ENCODE measurements at places on chromosomes 6 and 20.

DNA sequence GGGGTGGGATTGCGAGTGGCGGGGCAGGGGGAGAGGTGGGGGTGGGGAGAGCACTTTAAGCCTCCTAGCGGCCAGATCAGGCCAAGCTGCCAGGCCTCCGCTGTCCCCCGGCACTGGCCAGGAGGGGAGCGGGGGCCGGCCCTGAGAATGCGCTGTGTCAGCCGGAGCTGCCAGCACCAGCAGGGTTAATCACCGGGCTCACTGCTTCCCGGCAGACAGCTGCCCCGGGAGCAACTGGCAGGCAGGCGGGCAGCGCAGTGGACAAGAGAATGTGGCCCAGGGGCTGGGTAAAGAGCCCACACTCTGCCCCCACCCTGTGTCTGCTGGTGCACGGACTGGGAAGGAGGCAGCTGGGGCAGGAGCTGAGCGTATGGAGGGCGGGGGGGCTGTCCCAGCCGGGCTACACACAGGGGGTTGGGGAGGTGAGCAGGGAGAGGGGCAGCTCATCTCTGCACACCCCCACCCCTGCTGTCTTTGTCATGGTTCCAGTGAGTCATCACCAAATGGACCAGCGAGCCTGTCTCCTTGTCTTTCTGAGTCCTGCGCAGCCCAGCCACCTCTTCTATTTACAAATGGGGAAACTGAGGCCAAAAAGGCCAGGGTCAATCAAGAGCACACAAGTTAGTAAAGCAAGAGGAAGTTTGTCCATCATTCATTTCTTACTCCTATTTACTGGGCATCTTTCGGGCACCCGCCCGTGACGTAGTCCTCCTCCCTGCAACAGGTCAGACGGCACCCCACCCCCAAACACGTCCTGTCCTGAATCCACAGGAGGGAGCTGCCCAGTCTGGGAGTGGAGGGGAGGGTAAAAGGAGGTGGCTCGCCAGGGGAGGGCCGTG, 2.1 kb upstream of the LAMA5 start:
- no peak for DNase-seq

DNA sequence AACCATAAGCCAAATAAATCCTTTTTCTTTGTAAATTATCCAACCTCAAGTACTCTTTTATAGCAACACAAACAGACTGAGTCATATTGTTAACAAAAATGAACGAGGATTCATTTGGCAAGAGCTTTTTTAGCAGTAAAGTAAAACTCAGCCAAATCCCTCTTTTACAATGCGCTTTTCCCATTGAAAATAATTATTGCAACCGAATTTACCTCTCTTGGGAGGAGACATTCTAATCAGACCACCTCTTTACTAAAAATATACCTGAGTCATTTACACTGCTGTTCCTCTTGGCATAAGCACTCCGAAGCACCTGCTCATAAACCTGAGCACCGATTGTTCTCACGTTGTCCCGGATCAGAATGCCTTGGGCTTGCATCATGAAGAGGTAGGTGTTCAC, 57.4 kb downstream of the B4GALT5 start:
- DNase-seq: no peak

DNA sequence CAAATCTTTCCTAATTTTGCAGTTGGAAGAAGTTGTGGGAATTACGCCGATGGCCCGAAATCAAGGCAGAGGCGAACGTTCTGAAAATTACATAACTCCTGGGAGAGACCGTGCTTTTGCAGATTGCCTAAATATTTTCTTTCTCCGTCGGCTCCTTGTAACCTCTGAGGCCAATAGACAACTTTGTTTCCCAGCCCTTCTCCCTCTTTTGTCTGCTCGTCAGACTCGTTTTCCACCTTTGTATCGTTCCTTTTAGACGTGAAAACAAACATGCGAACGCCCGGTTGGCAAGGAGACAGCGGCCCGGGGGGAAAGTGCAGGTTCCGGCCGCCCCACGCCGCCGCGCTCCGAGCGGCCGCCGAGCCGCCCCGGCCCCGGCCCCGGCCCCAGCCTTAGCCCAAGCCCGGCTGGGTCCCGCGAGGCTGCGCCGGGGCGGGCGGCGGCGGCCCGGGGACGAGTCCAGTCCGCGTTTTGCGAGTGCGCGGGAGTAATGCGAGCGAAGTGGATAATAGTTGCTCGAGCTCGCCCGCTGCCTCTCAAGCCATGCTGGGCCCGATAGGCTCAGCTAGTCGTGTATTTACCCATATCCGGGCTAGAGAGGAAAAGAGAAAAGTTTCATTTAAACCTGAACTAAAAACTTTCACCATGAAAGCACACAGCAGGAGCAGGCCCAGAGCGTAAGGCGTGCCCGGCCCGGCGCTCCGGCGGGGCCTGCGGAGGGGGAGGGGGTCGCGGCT, at the start of gene ARID1B:
Gene ARID1B (plus strand): TSS at position 539 of the 737 bp plus-strand sequence. CDS start 303 bp downstream, outside the sequence.
- DNase-seq: peak; percentile 60

GRCh38 chr6:142058551-142059290, 74.0 kb upstream of the GJE1 start:
- DNase-seq: no peak

DNA sequence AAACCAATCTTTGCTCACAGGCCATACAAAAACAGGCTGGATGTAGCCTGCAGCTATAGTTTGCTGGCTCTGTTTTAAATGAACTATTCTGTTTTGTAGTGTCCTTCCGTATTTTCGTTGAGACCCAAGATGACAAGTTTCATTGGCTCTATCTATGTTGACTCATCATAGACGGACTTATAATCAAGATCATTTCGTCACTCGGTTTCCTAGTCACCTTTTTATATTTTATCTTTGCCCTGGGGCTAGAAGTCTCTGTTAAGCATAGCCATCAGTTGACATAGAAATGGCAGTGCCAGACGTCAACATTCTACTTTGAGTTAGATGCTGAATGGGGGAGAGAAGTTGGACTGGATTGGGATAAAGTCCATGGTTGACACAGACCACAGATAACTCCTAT, 4.8 kb downstream of the PLEKHG1 start:
- DNase-seq: no peak

DNA sequence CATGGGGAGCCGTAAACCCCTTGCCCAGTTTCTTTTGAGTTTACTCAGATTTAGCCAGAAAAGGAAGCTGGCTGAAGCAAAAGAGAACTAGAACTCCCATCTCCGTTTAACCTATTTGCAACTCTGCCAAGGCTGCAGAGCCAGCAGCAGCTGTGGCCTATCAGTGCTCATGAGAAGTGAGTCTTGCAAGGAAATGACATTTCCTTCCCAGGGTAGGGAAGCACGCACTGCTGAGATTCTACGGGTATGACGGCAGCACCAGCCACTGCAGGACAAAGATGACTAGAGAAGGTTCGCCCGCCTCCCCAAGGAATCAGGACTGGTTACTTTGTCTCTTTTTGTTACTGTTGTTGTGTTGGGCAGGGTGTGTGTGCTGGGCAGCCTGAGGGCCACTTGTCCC, 47.6 kb downstream of the PPP1R3G start:
- no peak for DNase-seq

DNA sequence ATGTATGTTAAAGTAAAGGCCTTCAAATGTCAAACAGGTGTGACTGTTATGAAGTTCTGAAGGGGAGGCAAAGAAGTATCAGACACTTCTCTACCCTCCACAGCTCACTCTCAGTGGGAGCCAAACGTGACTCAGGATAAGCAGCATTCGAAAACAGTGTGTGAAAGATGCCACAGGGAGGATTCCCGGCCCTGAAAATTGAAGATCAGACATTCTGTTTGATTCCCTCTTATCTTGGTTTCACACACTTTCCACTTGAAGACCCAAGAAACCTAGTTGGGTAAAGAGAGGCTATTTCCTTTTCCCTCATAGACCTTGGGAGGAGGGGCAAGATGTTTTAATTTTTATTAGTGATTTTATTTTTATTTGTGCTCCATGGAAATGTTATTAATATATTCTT, 164.2 kb upstream of the SUPT3H start:
- DNase-seq: no peak

DNA sequence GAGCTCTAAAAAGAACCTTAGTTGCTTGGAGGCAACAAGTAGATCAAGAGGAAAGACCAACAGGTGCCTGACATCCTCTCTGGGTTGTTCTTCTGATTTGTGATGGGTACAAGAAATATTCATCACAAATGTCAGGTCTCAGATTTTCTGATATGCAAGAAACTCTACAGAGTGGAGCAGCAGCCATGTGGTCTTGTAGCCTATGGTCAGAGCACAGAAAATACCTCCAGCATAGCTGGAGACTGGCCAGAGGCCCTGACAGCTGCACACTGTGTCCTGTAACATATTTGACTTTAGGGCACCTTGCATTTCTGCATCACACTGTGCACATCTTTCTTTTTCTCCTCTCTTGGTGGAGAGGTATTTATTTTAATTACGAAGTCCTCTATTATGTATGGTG, 116.3 kb downstream of the GMPR start:
- DNase-seq: no peak

DNA sequence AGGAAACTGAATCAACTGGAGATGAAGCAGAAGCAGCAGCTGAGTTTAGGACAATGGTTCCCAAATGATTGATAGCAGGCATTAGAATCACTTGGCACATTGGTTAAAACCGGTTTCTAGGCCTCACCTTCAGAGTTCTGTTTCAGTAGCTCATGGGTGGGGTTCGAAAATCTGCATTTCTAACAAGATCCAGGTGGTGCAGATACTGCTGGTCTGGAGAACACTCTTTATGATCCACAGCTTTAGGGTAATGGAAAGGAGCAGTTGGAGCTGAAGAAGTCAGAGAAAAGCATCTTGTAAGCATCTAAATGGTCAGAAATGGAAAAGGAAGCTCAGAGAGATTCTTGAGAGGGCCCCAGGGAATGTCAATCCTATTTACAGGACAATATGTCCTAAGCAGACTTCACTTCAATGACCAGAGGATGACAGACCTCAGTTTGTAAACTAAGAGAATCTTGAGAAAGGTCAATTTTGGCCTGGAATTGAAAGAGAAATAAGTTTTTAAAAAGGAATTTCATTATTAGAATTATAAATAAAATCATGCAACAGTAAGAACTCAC, 8.5 kb downstream of the TSPYL1 start:
- DNase-seq: no peak

- DNase-seq: no peak
Observed at GRCh38 chr20:51412951-51413481, 129.5 kb downstream of the NFATC2 start.

DNA sequence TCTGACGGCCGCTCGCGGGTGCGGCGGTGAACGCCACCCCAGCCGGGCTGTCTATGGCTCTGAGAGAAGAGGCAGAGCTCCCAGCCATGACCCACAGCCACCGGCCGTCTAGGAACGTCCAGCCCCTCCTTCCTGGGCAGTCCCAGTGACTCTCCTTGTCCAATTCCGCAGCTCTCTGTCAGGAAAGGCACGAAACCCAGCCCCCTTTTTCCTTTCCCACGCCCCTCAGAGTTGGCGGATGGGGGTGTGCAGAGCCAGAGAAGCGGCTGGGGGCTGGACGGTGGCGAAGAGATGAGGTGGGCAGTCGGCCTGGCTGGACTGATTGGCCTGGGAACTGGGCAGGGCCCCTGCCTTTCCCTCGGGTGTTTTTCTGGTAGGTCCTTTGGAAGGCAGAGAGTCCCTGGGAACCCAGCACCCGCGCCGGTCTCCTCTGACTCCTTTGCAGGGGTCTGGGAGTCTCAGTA, 1.5 kb downstream of the EBF4 start:
- DNase-seq: no peak

DNA sequence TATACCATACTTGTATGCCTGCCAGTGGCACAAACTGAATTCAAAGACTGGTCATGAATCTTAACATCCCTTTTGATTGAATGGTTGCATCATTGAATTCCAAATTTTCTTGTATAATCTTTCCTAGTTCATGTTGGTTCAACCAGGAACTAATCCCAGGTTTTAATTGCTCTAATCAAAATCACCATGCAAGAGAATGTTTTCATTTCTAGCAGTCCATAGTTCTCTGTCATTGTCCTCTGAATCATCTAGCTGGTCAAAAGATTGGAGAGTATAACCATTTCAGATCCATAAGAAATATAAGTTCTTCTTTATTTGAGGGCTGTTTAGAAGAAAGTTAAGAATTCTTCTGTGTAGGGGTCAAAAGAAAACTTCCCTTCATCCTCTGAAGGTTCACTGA, 57.2 kb downstream of the ZNF292 start:
- DNase-seq: no peak

GRCh38 chr6:109008537-109009235, 86.0 kb downstream of the SESN1 start:
- peak; percentile 41 for DNase-seq

DNA sequence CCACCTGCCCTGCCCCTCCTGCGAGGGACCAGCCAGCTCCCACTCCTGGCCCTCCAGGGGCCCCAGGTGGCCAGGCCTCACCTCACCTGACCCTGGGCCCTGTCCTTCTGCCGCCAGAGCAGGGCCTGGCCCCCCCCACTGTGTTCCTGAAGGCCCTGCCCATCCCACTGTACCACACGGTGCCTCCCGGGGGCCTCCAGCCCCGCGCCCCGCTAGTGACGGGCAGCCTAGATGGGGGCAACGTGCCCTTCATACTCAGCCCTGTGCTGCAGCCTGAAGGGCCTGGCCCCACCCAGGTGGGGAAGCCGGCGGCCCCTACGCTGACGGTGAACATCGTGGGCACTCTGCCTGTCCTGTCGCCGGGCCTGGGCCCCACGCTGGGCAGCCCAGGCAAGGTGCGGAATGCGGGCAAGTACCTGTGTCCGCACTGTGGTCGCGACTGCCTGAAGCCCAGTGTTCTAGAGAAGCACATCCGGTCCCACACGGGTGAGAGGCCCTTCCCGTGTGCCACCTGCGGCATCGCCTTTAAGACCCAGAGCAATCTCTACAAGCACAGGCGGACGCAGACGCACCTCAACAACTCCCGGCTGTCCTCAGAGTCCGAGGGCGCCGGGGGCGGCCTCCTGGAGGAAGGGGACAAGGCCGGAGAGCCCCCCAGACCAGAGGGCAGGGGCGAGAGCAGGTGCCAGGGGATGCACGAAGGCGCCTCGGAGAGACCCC, 27.6 kb downstream of the ZNF831 start:
- no peak for DNase-seq

DNA sequence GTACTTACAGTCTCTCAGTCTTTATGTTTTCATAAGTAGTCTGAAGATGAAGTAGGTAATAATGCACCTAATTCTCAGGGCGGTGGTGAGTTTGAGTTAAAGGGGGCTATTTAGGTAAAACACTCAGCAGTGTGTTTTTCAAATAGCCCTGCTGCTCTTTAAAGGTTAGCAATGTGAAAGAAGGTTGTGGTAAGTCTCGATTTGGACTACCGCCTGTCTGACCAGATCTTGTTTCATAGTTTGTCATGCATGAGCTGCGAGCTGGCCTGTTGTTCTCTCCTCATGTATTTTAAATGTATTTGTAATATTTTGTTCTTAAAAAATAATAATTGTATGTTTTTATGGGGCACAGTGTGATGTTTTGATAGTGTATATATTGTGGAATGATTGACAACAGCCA, 340.2 kb downstream of the DHX35 start:
- DNase-seq: no peak

DNA sequence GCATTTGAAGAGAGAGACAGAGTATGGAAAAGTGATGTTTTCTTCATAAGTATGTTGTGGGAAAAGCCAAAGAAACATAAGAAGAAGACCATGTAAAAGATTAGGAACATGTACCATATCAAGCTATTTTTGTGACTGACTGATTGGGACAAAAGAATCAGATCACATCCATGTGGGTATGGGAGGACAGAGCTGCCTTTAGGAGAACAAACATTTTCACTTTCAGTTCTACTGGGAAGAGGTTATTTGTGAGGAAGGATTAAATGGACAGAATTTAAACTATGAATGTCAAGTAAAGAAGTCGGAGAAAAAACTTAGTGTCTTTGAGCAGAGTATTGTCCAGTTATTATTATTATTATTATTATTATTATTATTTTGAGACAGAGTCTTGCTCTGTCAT, 124.4 kb upstream of the HCRTR2 start:
- DNase-seq: no peak

Measured in tibial nerve (tissue), 4 donors.